ENCODE measurements at places on chromosomes 7 and 10.

GRCh38 chr7:46478046-46478445 lies 557.0 kb upstream of the IGFBP3 start:
- no peak for DNase-seq

DNA sequence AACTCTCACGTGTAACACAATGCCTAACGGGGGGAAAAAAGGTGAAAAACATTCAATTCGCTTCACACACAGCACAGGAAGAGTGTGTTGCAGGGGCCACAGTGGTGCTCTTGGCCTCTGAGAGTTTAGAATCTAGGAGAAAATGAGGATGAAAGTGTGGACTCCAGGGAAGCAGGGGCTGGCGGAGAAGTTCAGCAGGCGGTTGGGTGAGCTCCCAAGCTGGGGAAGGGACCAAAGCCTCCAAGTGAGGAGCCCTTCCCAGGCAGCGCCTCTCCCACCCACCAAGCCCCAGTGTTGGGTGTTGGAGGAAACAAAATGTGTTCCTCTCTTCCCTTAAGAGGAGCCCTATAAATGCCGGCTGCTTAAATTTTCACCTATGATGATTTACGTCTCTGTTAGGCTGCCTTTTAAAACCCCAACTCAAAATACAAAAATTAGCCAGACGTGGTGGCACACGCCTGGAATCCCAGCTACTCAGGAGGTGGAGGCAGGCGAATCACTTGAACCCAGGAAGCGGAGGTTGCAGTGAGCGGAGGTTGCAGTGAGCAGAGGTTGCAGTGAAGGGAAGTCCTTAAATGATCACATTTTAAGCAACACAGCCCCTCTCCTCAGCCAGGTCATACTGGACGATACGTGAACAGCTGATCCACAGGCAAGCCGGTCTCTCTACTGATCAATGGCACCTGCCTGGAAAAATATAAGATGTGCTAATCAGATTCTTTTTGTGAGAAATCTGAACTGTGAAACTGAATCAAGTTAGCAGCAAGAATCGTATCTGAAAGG lies 735.2 kb downstream of the PARD3 start:
- DNase-seq, result no peak

GRCh38 chr7:22876986-22877729 lies 54.5 kb upstream of the TOMM7 start:
- DNase-seq, result no peak

GRCh38 chr7:29167721-29168120 lies 21.4 kb upstream of the CPVL start:
- DNase-seq, result no peak
